Stimulated activated CD4-positive, alpha-beta T cell treated with anti-CD3 and anti-CD28 coated beads, Interleukin-1b, Interleukin-23, amount 100 ng/mL, for 1 hour (primary cell): ENCODE measurements at places on chromosomes 2 and 18.

DNA sequence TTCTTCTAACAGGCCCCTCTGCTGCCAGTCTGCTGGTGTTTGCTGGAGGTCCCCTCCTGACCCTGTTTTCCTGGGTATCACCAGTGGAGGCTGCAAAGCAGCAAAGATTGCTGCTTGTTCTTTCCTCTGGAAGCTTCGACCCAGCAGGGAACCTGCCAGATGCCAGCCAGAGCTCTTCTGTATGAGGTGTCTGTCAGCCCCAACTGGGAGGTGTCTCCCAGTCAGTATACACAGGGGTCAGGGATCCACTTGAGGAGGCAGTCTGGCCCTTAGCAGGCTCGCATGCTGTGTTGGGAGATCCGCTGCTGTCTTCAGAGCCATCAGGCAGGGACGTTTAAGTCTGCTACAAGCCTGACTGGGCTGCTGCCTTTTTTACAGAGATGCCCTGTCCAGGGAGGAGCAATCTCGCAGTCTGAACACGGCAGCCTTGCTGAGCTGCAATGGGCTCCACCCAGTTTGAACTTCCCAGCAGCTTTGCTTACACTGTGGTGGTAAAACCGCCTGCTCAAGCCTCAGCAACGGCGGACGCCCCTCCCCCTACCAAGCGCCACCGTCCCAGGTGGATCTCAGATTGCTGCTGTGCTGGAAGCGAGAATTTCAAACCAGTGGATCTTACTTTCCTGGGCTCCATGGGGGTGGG, 29.9 kb downstream of the CHCHD5 start:
- DNase-seq = no peak

GRCh38 chr2:1623906-1624445, 120.3 kb downstream of the PXDN start:
- no peak for DNase-seq

DNA sequence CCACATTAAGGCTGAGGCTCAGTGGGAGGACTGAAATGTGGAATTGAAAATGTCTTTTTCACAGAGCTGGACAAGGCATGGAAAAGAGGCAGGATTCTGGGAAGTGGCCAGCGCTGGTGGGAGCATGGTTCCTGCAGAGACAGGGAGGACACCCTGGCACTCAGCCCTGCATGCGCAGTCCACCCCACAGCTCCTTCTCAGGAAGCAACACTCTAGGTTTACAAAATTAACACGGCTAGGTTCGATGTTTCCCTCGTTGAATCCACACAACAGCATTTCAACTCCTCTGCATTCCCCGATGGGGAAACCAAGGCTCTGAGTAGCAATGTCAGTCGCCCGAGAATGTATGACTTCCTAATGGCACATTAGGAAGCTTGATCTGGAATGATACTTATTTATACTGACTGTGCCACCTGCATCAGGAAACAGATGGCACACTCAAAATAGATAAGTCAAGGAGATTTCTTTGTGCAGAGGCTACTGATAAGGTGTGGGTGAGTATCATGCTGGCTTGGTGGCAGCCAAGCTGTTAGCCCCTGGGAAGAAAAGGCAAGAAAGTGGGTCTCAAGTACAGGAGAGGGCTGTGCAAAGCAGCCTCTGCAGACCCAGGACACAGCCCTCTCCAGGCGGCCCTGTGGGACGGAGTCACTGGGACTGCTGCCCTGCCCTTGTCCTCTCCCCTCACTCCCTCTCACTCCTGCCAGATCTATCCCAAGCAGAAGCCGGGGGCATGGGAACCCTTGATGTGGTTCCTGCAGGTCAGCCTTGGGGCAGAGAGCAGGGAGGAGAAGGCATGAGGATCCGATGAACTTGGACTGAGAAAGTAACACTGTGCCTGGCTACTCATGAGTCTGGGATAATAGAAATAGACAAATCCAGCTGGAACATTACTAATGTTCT, 158.4 kb upstream of the FHL2 start:
- no peak for DNase-seq

- no peak for DNase-seq
Observed at GRCh38 chr18:2104620-2105462, 466.5 kb downstream of the METTL4 start.
